Erythroblast (primary cell): ENCODE measurements at places on chromosomes 7 and 10.

DNA sequence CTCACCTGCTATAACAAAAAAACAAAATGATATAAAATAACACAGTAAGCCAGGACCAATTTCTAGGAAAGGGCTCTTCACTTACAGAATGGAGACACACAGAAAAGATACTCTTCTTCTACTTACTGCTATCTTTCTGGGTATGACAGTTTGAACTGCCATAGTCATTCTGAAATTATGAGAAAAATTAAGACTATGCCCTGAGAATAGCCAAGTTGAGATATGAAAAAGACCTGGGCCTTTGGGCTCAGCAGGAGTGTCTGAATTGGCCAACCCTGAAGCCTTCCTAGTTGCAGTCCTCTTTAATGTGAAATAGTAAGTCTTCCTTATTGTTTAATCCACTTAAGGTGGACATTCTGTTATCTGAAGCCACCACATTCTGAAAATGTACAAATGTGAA is 519.5 kb downstream of the GRID1 start:
- no peak for DNase-seq

DNA sequence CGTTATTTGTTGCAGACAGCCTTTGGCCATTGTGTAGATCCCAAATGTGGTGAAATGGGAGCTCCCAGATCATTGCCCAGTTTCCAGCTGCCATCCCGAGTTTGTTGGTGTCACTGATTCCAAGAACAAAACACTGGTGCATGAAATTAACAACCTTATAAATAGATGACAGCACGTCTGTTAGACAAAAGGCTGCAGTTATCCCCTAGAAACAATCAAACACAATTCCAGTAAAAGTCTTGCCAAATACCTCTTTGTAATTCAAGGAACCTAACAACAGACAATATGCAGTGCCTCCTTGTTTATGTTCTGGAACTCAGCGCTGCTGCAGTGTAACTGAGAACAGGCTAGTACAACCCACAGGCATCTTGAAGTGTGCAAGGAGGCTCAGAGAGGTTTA is 404.5 kb downstream of the PAXIP1 start:
- no peak for DNase-seq

GRCh38 chr7:16025696-16026095 is 339.2 kb upstream of the MEOX2 start:
- no peak for DNase-seq

DNA sequence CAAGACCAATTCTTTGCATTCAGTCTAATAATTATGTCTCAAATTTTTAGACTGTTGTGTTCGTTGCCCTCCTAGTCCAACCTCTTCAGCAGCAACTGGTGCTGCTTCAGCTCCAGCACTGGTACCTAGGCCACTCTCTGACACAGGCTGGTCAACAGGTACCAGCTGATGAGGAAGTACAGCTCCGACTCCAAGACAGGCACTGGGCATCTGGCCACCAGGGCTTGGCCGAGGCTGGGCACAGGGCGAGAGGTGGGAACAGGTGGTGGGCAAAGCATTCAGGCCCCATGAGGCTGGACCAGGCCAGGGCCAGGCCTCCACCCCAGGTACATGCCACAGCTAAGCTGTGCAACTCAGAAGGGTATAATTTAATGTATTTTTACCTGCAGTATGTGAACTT is 151.5 kb upstream of the AGR3 start:
- DNase-seq: no peak

GRCh38 chr7:22278660-22279059 is 78.3 kb downstream of the RAPGEF5 start:
- DNase-seq: no peak

- no peak for DNase-seq
Measured at GRCh38 chr10:24771943-24772694, 48.4 kb upstream of the ARHGAP21 start.

DNA sequence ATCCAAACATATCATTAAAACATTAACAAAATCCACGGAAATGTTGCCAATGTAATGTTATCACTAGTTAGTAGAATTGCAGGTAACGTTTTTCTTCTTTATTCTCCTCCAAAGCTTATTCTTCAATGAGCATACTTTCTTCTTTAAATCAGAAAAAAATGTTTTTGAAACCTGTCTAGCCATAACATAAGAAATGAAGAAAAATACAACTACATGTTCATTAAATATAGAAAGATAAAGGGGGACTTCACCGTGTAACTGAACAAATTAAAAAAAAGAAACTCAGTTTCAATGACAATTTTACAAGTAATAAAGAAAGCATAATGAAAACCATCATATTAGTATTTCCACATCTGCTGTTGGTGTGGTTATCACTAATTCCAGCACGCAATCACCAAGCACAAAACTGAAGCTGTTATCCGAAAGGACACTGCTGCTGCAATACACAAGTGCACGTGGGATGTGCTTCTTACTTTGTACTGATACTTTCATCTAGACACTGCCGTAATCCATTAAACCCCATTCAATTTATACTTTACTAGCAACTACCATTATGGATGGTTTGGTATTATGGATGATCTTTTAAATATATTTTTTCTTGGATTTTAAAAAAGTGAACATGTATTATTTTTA is 9.6 kb downstream of the ESYT2 start:
- DNase-seq: peak; percentile 85

DNA sequence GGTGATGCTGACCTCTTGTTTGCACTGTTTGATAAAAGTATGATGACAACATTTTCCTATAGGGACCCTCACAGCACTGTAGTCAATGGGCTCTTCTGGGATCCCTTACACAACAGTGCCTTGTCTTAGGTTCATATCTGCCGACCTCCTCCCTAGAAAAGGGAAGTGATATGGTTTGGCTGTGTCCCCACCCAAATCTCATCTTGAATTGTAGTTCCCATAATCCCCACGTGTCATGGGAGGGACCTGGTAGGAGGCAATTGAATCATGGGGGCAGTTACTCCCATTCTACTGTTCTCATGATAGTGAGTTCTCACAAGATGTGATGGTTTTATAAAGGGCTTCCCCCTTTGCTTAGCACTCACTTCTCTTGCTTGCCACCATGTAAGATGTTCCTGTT is 23.1 kb downstream of the ZC3HAV1 start:
- DNase-seq: peak; percentile 28

GRCh38 chr7:129332254-129333035 is 101.8 kb upstream of the STRIP2 start:
- DNase-seq: no peak

DNA sequence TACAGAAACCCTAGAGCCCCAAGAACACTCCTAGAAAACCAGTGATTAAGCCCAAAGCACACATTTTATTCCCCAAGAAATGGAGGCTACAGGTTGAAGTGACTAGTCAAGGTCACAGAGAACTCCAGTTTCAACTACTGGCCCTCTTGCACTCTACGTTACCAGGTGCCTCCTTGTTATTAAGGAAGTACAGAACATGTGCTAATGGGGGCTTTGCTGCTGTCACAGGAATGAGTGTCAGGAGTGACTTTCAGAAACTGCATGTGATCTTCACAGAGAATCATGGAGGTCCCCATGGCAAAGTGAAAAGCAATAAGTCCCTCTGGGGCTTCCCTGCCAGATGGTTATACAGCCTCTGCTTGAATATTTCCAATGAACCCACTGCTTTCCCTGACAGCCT is 19.3 kb downstream of the JAZF1 start:
- DNase-seq: no peak

DNA sequence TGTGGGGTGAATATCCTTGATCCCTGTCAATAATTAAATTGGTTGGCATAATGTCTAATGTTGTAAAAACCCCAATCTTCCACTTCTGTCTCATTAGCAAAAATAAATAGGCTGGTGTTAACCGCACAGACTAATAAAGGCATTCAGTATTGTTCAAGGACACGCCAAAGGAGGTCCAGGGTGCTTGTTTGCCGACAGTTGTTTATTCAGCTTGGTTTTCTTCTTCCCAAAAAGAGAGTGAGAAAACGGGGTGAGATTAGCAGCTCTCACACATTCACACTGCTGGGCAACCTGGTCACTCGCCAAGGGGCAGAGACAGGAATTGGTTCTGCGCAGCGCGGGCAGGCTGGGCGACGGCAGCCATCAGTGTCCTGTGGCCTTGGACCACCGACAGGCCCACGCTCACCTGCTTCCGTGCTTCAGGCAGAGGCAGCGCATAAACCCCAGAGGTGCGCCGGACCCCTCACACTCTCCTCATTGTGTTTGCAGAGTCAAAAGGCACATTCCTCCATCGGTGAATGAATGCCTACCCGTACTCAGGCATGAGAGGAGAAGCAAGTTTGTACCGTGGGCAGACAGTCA is 26.2 kb upstream of the LMBR1 start:
- no peak for DNase-seq

GRCh38 chr10:29590915-29591650 is 43.7 kb downstream of the SVIL start:
- DNase-seq: no peak

- DNase-seq: peak; percentile 2
Measured at GRCh38 chr7:21690705-21691104, 147.9 kb downstream of the DNAH11 start.

DNA sequence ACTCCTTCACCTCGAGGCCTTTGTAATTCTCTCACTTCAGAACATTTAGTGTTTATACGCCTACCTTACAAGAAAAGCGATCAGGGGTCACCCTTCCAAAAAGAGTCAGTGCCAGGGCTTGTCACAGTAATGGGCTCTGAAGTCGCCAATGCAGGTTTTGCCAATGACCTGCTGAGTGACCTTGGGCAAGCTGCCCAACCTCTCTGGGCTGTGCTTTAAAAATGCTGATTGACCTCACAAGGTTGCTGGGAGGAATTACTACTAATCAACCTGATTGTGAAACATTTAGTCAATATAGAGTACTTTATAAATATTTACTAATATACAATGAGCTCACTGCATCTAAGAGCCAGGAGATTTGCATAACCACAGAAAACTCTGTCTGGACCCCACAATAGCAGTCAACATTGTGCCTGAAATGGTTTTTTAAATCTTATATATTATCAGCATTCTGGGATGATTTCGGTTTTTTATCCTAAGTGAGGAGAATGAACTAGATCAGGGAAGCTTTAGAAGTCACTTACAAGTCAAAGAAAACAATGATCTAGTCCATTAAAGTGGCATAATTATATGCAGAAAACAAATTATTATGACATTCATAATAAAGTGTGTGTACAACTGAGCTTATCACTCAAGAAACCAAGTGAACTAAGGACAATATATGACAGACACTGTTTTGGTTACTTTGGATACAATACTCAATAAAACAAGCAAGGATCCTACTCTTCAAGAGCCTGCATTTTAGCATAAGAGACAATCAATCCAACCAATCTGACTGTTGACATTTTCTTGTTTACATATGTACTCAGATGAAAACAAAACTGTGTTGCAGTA is 290.5 kb downstream of the SORCS1 start:
- DNase-seq: no peak

DNA sequence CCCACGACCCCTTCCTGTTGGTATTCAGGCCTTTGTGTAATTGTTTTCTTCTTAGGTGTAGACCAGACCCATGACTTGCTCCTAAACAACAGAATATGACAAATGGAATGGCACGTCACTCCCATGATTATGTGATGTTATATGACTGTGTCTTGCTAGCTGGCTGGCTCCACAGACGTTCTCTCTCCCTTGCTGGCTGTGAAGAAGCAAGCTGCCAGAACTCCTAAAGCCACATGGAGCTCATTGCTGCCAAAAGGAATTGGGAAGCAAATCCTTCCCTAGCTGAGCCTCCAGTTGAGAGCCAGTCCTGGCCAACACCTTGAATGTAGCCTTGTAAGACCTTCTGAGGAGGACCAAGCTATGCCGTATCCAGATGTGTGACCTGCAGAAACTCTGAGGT is 74.2 kb downstream of the RAB18 start:
- no peak for DNase-seq

GRCh38 chr10:51321980-51322379 is 247.7 kb downstream of the PRKG1 start:
- DNase-seq: no peak

DNA sequence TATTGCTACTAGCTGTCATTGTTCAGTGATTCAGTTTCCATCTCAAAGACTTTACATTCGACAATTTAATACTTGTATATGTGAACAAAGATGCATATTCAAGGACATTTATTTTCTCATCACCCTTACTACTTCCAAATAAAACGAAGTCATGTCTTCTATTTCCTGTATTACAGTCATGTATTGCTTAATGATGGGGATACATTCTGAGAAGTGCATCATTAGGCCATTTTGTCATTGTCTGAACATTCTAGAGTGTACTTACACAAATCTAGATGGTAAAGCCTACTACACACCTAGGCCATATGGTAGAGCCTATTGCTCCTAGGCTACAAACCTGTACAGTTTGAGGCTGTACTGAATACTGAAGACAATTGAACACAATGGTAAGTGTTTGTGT is 6.5 kb downstream of the C10orf95 start:
- DNase-seq: no peak

GRCh38 chr10:124697837-124698544 is 46.2 kb downstream of the FAM53B start:
- DNase-seq: no peak

- no peak for DNase-seq
Measured at GRCh38 chr10:86377797-86378146, 11.2 kb upstream of the GRID1 start.

DNA sequence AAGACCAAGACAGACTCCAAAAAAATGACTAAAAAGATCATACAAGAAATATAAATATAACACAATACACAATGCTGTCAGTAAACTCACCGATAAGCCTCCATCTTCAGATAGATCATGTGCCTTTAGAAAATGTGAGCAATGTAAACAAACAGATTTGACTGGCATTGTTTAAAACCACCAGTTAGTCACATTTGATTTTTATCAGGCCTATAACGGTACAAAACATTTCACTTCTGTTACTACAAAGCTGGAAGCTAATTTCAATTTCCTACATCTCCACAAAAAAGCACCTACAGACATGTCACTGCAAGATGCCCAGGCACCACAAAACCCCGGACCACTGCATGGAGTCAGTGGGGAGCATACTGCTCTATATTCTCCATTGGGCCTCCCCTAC is 18.9 kb downstream of the SGMS1 start:
- no peak for DNase-seq

GRCh38 chr7:156169474-156170370 is 357.5 kb upstream of the SHH start:
- DNase-seq: no peak

DNA sequence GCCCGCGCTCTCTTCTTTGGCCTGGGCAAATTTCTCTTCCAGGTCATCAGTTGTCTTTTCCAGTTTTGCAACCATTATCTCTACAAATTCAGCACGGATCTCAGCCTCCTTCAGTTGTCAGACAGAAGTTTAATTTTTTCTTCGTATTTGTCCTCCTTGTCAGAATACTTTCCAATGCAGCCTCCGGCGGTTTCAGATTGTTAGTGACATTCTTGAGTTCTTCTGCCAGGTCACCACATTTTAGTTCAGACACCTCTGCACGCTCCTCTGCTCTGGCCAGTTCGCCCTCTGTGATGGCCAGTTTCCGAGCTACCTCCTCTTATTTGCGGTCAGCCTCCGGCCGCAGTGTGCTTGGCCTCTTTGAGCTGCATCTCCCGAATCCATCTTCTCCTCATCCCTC is 32.8 kb upstream of the CPN1 start:
- DNase-seq: no peak

- no peak for DNase-seq
Measured at GRCh38 chr7:80210400-80210799, 75.8 kb downstream of the GNAI1 start.
